ENCODE measurements at places on chromosomes 3 and 15.

DNA sequence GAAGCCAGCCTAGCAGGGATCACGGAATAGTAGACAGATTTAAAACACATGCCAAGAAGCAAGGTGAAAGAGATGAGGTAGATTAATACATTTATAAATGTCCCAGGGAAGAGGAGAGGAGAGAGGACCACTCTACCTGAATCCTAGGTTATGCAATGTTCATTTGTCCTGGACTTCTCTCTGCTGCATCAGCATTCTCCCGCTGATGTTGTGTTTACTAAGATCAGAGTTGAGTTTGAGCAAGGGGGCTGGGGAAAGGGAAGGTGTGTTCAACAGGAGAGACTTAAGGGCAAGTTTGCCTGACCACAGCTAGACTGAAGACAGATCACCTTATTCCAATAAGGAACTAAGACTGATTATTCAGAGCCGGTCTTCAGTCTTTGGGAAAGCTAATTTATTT is 1.1 kb upstream of the KPNA1 start:
- DNase-seq: no peak

DNA sequence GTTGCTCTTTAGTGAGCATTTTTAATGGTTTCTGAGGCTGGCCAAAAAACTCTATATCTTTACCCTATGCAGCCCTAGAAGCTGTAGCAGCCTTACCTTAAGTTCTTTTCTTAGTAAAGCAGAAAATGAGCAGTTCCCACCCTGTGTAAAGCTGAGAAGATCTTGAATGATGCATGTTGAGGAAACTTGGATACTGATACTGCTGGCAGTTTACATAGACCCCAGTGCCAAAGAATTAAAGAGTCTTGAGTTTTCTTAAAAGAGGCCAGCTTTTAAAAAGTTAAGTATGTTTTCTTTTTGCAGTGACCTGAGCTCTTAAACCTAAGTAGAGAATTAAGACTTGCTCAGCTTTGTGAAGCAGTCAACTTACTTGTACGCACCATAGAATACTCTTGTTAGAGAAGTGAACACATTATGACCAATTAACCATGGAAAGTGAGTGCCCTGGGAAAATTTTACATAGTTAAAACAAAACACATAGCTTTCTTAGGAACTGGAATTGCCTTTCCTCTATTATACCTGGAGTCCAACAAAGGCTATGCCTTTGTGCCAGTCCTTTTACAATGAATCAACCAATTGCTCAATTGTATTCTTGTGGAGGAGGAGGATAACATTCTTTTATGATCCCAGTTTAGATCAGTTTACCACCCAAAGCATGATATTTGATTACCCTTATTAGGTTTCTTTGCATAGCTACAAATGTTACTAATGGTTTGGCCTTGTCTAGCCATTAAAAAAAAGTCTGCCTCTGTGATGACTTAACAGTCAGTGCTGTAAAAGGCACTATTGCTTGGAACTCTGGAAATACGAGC is 28.4 kb downstream of the PLS1 start:
- no peak for DNase-seq

DNA sequence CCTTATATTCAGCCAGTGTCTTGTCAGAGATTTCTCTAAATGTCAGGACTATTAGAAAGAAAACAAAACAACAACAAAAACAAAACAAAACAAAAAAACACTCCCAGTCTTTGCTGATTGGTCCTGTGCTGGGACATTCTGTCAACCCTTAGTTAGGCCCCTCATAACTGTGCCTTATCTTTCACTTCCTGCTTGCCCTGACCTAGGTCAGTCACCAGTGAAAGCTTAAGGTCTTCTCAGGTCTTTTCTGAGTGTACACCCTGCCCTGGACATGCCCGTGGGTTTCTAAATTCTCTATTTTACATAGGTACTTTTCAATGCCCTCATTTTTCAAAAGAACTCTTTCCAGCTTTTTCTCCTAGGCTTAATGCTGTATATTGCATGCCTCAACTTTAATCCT is 454.1 kb downstream of the GRM7 start:
- DNase-seq: no peak

GRCh38 chr15:73755946-73756345 is 2.8 kb upstream of the INSYN1 start:
- no peak for DNase-seq
